ENCODE measurements at places on chromosomes 5 and 9.

DNA sequence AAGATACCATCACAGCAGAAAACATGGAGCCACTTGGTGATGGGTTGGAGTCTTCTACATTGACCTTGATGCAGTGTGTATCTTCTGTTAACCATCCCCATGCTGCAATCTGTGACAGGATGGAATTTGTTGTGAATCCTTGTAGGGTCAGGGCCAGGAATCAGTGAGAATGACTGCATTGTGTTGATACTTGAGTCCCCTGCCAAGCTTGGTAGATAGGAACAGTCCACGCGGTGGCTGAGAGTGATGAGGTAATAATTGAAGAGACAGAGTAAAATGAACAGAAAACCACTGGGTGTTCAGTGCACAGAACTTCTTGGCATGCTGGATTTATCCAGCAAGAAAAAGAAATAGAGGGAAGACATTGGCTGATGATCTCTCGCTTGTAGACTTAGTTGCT lies 217.5 kb downstream of the MAN2A1 start:
- DNase-seq = no peak

DNA sequence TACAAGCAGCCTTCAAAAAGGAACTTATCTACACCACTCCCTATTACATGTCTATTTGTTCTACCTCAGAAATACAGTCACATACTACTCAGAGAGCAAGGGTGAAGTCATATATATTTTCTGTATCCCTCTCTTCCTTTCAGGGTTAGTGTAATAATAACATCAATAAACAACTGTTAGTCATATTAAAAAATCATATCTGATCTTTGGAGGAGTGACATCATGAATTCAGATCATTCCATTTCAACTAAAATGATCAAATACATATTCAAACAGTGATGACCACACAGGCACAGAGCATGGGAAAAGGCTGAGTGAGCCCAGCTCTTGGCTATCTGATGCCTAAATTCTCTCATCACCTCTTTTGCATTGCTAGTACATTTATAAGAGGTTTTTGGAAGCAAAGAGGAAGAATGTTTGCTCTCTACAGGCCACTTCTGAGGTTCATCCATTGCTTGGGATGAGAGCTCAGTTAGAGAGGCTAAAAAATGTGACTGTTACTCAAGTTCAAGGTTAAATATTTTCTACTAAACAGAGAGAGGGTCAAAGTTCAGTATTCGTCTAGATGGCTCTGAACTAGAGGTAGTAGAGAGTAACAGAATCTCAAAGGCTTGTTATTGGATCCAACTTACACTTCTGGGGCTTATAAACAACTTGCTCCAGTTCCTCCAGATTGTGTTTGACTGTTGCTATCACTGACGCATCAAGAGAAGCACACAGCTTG lies 39.0 kb downstream of the RIGI start:
- no peak for DNase-seq

DNA sequence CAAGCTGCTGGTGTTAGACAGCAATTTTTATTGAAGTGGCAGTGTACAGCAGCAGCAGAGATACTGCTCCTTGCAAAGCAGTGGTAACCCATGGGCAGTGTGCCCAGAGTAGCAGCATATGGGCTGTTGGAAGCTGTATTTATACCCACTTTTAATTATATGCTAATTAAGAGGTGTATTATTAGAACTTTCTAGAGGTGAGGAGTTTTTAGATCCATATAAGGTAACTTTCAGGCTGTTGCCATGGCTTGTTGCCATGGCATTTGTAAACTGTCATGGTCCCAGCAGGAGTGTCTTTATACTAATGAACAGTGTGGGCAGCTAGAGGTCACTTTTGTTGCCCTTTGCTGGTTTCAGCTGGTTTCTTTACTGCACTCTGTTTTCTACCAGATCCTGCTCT lies 3.7 kb upstream of the PJA2 start:
- DNase-seq = peak; percentile 8

- DNase-seq = no peak
Measured at GRCh38 chr9:111939322-111939721, 42.7 kb downstream of the UGCG start.

DNA sequence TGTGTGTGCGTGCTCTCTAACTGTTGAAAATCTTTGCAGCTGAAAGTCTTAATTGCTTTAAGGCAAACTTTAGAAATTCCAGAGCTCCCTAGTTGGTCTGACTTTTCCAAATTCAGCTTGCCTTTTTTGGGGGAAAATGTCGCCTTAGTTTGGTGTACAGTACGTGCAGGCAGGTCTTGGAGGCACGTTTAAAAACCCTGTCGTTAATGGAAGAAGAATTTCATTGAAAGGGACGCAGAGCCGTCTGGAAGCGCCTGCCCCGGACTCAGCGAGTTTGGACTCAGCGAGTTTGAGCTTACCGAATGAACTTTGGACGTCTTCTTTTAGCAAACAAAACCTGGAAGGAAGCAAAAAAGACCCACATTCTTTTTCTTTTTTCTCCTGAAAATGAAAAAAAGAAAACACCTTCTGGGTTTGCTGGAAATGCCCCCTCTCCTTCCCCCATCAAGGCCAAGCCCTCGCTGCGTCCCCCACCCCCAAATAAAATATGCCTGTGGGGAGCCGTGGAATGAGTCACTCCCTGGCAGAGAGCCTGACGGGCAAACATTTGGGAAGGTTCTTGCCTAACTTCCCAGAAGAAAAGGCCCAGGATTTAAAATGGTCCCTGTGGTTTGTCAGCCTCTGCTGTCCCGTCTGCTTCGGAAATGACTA lies 1.5 kb downstream of the NEK6 start:
- no peak for DNase-seq

- DNase-seq = no peak
Measured at GRCh38 chr5:164721116-164721515, 1215.7 kb downstream of the MAT2B start.

DNA sequence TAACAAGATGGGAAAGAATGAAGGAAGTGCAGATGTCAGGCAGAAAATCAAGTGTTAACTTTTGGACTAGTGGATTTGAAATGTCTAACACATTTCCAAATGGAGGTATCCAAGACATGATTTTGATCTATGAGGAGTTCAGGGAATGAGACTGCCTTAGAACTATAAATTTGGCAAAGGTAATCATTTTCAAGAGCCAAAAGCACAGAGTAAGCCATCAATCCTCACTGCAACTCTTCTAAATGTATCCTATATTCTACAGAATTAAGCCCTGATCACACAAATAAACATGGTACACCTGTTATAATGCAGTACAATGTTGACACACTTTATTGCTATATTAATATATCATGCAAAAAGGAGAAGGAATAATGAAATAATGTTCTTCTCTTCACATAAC lies 55.6 kb downstream of the SETX start:
- DNase-seq = no peak

Measured in NCI-H345 (cell line).